ENCODE measurements at places on chromosomes 1 and 21.

GRCh38 chr1:225427235-225428067, at the start of gene LBR:
LBR (minus strand) TSS chr1:225428038; CDS start chr1:225424075, 3,963 bp downstream.
- peak; percentile 42 for DNase-seq

- no peak for DNase-seq
Measured at GRCh38 chr1:24878045-24878444, 52.0 kb downstream of the RUNX3 start.

DNA sequence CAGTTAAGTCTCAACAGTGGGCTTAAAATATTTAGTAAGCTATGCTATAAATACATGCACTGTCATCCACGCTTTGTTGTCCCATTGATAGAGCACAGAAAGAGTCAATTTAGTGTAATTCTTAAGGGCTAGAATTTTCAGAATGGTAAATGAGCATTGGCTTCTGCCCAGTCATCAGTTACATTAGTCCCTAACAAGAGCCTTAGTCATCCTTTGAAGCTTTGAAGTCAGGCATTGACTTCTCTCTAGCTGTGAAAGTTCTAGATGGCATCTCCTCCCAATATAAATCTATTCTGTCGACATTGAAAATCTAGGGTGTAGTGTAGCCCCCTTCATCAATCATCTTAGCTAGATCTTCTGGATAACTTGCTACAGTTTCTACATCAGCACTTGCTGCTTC, 12.0 kb upstream of the LPGAT1 start:
- peak; percentile 21 for DNase-seq

DNA sequence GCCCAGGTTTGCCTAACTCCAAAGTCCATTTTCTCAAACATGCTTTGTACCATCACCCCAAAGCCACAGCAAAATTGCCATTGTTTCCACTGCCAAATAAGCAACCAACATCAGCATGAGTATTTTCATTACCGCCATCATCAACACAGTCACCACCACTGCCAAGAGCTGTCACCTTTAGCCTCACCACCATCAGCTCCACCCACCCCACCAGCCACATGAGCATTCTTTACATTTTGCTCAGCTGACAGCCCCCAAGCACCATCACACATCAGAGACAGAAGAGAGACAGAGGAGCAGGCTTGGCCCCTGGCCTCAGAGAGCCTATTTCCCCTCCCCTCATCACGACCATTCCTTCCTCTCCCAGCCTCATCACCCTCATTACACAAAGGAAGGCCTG, 42.7 kb downstream of the TAS1R2 start:
- DNase-seq = peak; percentile 50

DNA sequence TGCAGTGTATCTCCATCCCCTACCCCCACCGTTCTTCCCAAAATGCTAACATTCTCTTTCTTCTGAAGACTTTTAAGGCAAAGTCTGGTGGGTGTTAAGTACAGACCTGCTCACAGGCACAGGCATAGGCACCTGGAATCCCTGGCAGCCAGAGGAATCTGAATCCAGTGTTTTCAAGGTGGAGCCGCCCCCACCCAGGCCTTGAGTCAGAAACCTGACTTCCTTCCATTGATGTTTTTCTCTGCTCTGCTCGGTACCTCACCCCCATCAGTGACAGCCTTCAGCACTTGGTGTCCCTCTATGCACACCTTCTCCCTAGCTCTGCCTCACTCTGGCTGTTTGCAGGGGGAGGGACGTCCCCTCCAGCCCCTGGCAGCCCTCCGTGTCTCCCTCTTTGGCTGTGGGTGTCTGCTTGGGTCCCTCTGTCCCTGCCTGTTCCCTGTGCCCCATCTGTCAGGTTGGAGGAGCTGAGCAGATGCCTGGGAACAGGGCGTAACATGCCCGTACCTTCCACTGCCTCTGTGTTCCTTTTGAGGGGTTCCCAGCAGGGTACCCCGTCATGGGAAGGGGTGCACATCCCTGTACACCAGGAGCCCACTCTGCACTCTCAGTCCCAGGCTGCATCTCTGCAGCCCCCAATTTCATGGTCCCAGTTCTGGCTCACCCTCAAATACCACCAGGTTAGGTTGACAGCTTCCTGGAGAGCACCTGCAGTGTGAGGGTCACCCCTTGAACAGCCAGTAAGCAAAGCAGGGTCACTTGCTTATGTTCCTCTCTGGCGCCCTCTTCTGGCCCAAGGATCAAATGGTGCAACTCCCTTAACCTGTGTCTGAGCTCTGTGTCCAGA, 6.7 kb downstream of the NCDN start:
- peak; percentile 83 for DNase-seq

DNA sequence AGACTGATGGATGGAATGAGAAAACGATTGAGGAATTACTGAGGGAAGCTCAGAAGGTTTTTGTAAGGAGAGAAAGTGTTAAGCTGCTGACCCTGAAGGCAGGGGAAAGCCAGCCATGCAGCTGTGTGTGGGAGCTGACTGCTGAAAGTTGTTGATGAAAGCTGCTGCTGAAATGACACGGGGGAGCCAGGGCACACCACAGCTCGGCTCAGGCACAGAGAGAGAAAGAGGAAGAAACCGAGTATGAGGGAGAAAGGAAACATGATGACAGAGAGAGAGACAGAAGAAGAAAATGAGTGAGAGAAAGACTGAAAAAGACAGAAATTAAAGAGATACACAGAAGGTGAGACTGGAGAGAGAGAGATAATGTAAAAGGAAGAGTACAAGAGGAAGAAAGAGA, 115.5 kb downstream of the LRRC53 start:
- no peak for DNase-seq

DNA sequence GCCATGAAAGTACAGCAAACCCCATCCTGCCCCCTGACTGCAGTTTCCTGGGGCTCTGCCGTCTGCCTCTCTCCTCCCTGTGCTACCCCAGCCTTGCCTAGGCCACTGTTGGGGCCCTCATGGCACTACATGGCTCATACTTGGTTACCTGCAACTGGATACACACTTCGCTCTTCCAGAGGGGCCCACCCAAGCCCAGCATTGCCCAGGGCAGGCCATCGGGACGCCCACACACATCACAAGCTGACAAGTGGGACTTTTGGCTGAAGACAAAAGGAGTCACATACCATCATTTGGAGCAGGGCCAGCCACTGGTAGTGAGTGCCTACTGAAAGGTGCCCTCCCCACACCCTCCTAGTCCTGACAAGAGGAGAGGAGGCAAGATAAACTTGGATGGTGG, 82.8 kb downstream of the CD247 start:
- no peak for DNase-seq

DNA sequence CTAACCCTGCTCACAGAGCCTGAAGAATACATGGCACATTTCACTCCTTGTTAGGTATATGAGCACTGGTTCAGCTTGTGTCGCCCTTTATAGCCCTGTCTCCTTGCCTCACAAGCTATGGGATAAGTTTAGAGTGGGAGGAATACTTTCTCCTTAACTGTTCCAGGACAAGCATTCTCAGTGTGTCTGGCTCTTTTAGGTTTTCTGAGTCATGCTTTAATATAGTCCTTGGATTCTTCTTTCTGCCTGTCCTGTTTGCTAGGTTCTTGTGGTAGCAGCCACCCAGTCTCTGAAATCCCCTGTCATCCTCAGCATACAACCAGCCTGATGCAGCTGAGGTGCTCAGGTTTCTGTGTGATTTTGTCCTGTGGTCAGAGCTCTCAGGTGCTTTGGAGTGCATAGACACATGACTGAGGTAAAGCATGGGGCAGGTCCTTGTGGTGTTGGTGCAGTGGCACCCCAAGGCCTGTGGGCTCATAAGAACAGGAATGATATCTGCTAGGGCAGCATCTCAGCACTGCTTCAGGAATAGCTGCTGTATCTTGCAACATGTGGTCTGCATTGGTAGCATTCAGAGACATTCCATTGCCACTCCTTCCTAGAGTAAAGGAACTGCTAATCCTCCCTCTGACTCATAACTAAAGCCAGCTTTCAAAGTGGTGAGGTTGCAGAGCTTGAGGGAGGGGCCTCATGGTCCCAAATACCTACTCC, 14.2 kb upstream of the CASQ2 start:
- DNase-seq = peak; percentile 76

GRCh38 chr1:24418898-24419628, 3.5 kb downstream of the NIPAL3 start:
- DNase-seq = peak; percentile 89

DNA sequence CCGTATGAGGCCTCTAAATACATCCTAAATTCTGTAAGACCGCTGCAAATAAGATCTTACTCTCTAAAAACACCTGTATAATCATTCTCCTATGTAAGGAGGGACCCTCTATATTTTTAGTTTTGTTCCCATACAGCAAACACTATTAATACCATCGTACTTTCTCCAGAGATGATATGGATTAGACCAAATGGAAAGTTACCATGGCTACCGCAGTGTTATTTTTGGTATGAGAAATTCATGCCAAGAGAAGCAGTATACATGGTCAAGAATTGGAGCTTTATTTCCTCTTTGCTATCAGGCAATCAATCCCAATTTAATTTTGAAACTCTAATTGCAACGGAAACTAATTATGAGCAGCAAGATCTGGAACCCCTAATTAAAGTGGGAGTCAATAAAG, 70.0 kb downstream of the BCAR3 start:
- no peak for DNase-seq

DNA sequence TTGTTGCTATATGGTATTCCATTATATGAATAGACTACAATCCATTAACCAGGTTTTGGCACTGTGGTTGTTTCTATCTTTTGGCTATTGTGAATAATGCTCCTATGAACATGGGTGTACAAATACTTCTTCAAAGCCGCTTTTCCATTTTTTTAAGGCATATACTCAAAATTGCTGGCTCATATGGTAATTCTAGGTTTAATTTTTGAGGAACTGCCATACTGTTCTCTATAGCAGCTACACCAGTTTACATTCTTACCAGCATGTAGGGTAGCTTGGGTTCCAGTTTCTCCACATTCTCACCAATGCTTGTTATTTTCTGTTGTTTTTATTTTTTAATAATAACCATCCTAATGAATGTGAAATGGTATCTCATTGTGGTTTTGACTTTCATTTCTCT, 19.9 kb upstream of the AGO1 start:
- DNase-seq = no peak

DNA sequence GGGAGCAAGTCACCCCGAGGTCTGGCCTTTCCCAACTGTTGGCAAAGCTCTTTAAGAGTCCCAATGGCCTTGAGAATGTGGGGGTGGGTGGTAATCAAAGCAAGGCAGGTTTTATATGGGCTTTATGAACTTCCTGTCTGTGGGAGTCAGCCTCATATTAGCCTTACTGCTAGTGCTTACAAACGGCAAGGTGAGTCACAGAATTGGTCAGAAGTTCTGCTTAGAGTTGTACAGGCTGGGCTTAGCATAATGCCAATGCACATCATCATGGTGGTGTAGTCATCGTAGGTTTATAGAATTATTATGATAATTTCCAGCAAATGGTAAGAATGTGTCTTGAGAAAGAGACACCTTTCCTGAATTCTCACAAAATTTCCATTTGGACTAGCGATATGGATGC, 192.7 kb upstream of the KIAA0040 start:
- peak; percentile 3 for DNase-seq

DNA sequence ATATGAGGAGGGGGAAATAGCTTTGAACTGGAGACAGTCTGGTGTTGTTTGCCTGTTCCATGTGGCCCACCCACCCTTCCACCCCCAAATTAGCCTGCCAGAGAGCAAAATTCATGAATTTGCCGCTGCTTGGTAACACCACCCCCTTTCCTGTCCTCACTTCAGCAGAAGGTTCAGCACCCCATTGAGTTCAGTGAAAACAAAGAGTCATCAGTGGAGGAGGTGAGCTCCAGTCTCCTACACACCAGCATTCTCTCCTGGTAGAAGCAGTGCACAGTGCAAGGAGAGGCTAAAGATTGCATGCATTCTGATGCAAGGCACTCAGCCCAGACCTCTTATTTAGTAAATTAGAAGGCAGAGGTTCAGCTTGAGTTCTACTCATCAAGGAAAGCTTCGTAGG, 99.7 kb upstream of the DYNLT5 start:
- DNase-seq = no peak

DNA sequence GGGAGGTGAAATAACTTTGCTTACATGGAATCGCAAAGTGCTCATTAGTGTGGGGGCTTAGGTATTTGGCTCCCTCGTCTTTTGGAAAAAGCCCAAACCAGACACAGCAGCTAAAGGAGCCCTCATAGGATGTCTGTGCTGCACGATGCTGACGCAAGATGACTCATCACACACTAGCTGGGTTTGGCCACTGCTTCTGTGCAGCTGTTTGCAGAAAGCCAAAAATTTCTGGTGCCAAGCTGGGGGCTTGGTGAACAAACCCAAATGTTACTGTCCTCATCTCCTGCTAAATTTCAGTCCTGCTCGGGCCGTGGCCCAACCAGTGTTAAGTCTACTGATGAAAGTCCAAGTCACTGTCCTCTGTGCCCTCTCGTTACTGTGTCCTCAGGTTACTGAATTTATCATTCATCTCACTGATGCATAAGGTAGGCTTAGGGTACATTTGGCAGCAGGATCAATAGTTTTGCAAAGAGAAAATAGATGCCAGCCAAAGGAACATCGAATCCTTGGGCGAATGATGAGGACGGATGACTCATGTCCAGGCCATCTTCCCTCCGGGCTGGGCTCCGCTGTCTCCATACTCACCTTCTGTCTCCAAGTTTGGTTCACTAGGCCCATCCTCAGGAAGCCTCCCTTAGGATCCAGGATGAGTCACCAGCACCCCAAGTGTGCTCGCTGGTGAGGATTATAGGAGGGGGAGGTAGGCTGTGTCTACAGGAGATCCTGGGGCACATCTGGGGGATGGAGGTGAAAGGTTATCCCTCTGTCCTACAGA, 177.7 kb downstream of the ADSS2 start:
- peak; percentile 98 for DNase-seq

GRCh38 chr21:23017989-23018388, 2019.8 kb downstream of the NCAM2 start:
- no peak for DNase-seq

DNA sequence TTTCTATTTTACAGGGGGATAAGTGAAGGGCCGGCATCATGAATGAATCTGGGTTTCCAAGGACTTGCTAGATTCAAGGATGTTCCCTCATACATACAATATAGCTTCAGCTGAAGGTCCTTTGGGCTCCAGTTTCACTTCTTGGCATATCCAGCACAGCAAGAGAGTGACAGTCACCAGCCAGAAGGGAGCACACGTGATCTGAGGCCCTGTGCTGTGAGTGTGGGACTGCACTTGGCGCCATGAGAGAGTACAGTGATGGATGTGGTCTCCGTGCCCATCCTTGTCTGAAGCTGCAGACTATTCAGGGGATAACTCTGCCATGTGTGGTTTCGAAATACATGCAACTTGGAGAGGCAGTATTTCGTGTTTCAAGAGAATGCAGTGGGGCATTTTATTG, 159.7 kb upstream of the DSCAM start:
- DNase-seq = no peak

GRCh38 chr1:93442741-93443140, 5.2 kb upstream of the FNBP1L start:
- DNase-seq = no peak

DNA sequence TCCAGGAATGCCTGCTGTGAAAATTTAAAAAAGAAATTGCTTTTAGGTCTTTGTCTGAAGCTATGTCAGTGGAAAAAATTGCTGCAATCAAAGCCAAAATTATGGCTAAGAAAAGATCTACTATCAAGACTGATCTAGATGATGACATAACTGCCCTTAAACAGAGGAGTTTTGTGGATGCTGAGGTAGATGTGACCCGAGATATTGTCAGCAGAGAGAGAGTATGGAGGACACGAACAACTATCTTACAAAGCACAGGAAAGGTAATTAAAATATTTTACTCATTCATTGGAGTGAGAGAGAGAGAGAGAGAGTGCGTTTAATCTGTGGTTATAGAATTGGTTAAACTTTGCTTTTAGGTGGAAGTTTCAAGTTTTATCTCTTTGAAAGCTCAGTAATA, 20.0 kb downstream of the CDC73 start:
- no peak for DNase-seq

Measured in M059J (cell line).